ENCODE measurements at places on chromosomes 7 and 10.

GRCh38 chr10:22344249-22344648, 1.0 kb upstream of the SPAG6 start:
- no peak for DNase-seq

DNA sequence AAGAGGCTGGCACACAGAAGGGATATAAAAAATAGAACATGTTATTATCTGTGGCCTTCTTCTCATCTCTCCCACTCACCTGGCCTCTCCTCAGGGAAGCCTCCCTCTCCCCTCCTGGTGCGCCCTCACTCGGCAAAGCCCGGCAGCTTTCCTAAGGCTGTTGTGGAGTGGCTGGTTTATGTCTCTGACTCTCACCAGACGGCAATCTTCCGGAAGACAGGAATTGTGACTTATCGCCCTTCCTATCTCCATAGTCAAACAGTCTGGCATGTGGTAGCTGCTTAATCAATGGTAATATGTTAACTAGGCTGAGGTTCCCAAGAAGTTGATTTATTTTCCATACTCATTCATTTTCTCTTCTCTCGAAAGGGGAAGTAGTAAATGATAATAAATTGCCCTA, 78.7 kb downstream of the ATXN7L1 start:
- DNase-seq, result no peak

DNA sequence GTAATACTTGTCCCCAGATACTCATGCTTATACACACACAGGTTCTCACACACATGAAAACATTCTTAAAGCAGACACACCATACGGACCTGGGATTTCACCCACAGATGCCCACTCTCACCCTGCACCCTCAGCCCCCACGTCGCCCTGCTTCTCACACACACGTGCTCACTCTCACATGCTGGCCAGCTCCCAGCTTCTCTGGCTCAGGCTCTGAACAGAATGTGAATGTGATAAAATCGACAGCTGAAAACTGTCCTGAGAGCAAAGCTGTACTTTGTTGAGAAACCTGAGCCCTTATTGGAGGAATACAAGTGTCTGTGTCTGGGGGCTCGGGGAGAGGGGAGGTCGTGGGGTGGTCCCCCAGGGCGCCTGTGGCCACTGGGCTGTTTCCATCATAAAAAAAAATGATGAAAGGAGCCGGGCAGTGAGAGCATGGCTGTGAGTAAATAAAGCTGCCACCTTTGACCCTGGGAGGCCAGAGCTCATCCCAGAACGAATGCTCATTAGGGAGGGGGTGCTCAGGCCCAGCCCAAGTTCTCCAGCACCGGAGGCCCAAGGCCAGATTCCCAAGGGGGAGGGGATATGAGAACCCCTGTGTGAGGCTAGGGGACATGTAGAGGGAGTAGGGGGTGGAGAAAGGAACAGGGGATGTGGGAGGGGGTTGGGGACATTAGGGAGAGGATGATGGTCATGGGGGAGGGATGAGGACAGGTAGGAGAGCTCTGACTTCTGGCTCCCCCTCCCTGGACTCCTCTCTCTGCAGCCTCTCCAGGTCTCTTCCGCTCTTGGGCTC, 18.1 kb upstream of the TLX1 start:
- DNase-seq, result no peak

DNA sequence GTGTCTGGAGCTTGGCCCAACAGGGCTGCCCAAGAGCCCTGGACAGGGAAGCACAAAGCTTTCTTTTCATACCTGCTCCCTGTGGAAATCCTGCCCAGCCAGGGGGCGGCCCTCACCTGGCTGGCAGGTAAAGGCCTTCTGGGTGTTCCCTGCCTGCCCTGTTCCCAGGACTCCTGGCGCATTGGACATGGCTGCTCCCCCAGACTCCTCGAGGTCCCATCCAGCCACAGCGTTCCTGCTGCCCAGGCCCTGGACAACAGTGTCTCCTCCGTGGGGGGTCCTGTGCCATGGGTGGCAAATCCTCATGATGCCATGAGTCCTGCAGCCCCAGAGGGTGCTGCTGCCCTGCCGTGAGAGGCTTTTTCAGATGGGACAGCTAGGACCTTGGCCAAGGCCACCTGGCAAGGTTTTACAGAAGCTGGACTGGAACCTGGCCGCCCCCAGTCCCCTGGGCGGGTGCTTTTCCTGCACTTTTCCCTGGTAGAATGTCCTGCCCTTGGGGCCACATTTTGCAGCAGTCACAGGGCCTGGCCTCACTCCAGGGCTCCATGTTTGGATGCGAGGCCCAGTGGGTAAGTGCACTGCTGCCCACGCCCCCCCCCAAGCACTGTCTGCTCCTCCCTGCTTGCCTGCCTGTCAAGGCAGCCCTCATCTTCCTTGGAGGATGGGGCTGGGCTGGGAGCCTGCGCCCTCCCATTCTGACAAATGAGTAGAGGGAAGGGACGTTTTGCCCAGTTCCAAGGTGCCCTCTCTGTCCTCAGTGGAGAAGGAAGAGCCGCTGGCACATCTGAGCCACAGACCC, 60.7 kb downstream of the LHPP start:
- DNase-seq, result no peak

All from stimulated activated CD8-positive, alpha-beta memory T cell treated with anti-CD3 and anti-CD28 coated beads, Interleukin-7, amount 100 ng/mL, for 1 hour (primary cell).